ENCODE measurements at places on chromosomes 4 and X.

GRCh38 chr4:15521442-15522039 is 51.9 kb downstream of the CC2D2A start:
- no peak for DNase-seq

GRCh38 chr4:123393721-123394120 is 2.9 kb upstream of the SPRY1 start:
- DNase-seq = no peak

DNA sequence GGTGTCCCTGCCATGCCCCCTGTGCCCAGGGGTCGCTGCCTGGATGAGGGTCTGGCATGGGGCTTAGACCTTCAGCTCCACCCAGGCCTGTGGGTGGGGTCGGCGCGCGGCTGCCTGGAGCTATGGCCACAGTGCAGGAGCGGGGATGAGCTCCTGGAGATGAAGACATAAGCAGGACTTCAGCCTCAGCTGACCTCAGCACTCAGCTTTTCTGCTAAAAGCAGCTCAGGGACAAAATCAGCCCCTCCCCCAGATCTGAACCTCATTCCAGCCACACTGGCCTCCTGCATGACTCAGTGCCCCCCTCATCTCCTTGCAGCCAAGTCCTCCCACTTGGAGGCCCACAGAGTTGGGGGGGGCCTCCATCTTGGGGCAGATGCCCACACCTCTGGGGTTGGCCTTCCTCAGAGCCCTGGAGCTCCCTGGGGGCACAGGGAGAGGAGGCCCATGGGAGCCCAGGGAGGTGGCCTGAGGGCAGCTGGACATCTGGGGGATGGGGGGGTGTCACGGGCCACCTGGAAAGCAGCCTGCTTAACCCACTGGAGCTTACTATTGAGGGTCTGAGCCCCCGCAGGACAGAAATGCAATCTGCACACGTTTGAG is 19.4 kb upstream of the CPLX1 start:
- no peak for DNase-seq

GRCh38 chr4:95204873-95205272 is 343.9 kb downstream of the UNC5C start:
- peak; percentile 11 for DNase-seq

- no peak for DNase-seq
Measured at GRCh38 chr4:165359506-165359905, 19.3 kb upstream of the CPE start.

GRCh38 chr4:183097231-183098018 is 1.6 kb upstream of the WWC2 start:
- no peak for DNase-seq

DNA sequence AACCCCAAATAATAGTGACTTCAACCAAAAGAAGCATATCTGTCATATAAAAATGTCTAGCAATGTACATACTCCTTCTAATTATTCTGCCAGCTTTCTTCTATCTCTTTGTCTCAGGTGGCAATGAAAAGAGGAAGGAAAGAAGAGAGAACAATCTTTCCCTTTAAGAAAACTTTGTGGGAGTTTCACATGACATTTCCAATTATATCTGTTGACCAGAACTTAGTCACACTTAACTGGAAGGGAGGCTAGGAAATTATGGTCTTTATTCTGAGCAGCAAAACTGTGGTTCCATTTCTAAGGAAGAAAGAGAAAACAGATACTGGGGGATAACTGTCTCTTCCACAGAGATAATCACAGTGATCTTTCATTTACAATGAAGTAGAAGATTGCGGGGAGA is 12.9 kb upstream of the MAOA start:
- no peak for DNase-seq

DNA sequence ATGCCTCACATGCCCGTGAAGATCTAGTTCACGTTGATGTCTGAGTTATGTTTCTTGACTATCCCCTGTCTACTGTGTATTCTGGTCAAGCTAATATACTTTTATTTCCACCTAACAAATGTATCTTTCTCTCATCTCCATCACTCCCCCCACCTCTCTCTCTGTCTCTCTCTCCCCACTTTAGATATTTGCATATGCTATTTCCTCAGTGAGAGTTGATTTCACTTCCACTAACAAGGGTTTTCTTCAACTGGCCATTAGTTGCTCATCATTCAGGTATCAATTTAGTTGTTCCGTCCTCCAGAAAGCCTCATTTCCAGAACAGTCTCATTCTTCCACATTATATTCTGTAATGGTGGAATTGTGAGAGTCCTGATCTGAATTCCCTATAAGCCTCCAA is 1777.8 kb upstream of the TENM3 start:
- no peak for DNase-seq

GRCh38 chrX:39688576-39689375 is 409.0 kb downstream of the BCOR start:
- DNase-seq = peak; percentile 58

Measured in NCI-H1417 (cell line).